ENCODE measurements at places on chromosomes 4 and X.

DNA sequence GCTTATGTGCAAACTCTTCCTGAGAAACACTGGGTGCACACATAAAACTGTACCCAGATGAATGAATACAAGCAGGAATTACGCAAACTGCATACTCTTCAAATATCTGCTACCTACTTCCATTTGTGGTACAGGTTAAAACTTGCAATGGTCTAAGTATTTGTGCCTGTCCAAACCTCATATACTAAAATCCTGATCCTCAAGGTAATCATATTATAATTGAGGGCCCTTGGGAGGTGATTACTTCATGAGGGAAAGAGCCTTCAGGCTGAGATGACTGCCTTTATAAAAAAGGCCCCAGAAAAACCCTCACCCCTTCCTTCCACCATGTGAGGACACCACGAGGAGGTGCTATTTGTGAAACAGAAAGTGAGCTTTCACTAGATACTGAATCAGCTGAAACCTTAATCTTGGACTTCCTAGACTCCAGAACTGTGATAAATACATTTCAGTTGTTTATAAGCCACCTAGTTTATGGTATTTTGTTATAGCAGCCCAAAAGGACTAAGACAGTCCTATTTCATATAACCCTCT, 1977.2 kb downstream of the PCDH7 start:
- no peak for DNase-seq

GRCh38 chr4:184675821-184676492, 26.4 kb downstream of the PRIMPOL start:
- DNase-seq, result no peak

- no peak for DNase-seq
These were observed 39.6 kb downstream of the RPGR start for GRCh38 chrX:38287674-38288073.

DNA sequence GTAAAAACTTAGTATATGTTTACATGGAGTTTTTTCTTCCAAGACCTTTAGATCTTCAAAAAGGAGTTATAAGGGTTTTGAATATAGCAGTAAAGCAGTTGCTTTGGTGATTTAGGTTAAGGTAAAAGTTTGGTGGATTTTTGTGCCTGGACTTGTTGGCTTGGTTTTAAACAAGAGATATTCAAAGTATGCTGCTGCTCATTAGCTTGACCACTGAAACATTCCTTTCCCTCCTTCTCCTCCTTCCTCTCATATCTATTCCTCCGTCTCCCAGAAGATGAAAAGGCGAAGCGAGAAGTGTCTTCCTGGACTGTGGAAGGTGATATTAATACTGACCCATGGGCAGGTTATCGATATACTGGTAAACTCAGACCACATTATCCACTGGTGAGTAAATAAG, 38.4 kb downstream of the METAP1 start:
- no peak for DNase-seq

- no peak for DNase-seq
These were observed 36.1 kb upstream of the DOCK11 start for GRCh38 chrX:118459494-118459893.

GRCh38 chr4:7361280-7361895, 73.3 kb downstream of the PSAPL1 start:
- no peak for DNase-seq

- DNase-seq, result no peak
These were observed 81.7 kb downstream of the MAD2L1 start for GRCh38 chr4:119984996-119985395.

DNA sequence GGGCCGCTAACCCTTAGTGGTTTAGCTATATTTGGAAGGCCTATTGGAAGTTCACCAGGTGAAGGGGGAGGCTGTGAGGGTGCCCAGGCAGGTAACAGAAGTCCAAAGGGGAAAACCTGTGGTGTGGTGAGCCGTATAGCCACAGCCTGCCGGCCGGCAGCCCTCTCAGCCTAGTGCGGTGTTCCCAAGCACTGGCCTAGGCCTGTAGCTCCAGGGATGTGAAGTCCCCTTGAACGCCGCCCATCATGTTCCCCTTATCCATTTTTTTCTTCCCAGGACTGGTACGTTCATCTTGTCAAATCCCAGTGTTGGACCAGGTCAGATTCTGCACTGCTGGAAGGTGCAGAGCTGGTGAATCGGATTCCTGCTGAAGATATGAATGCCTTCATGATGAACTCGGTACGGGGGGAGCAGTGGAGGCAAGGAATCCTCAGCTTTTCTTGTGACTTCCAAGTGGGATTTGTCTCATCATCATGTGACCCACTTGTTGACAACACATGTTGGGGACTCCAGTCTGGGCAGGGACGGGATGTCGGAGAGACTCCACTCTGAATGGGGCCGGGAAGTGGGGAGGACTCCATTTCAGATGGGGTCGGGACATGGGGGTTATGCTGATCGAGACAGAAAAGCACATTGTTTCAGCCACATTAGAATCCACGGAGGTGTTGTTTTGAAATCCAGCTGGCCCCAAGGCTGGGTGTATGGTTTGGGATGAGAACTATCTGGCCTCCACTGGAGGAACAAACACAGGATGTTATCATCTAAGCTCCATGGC, 39.2 kb upstream of the MSANTD1 start:
- no peak for DNase-seq

- DNase-seq, result no peak
These were observed 135.0 kb downstream of the RAB28 start for GRCh38 chr4:13349096-13349495.

- no peak for DNase-seq
These were observed 57.3 kb upstream of the ZNF157 start for GRCh38 chrX:47313056-47313455.

- DNase-seq, result no peak
These were observed 113.8 kb upstream of the ENPP6 start for GRCh38 chr4:184331268-184331995.

DNA sequence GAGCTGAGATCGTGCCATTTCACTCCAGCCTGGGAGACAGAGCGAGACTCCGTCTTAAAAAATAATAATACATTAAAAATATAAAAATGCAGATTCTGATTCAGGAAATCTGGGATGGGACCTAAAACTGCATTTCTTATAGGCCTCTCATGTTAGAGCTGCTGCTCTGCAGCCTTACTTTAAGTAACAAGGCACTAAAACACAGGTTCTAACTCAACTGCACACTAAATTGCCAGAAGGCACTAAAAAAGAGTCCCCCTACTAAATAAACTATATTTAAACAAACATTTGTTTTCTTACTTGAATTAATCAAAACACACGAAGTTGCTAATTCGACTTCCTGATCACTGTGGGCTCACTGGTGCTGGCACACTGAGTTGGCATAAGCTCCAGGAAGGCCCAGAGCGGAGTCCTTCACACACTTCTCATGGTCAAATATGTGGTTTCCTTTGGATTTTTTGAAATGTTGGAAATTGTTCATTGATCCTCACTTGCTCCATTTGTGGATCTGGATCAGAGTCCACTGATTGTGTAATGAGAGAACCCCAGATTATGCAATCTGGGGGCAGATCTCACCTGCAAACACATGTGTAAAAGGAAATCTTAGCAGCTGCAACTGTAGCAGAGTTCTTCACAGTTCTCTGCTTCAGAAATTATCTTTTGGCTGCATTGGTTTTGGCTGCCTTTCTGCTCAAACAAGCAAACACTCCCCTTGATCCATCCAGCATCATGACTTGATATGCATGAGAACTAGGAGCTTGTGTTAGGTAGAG, 59.3 kb downstream of the AFF1 start:
- no peak for DNase-seq

GRCh38 chr4:123398853-123399626, 2.4 kb downstream of the SPRY1 start:
- no peak for DNase-seq

DNA sequence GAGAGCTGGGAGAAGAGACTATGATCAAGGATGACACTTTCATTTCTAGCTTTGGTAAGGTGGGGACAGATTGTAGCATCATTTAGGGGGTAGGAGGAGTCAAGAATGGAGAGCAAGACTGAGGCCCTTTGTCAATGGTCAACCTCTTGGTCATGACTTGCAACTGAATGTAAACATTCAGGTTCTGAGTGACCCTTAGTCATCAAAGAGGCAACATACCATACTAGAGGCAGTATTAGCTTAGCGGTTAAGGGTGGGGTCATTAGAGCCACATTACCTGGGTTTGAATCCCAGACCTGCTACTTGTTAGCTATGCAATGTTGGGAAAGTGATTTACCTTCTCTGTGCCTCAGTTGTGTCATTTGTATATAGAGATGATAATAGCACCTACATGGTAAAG, 76.5 kb downstream of the MED28 start:
- DNase-seq, result no peak

DNA sequence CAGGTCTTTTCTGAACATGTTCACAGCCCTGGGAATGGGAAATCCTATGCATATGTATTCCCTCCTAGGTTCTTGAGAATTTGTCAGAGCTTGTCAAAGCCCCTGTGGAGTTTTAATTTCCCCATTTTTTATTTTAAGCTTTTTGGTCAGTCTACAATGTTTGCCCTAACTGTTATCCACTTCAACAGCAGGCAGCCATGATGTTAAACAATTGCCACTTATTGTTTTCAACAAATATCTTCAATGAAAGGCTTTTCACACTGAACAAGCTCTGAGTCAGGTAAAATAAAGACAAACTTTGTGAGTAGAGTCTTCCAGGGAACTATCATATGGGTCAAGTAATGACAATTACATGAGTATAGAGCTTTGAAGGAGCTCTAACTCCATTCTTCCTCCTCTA, 25.0 kb upstream of the ATP1B4 start:
- DNase-seq, result no peak

- no peak for DNase-seq
These were observed 115.2 kb upstream of the LNX1 start for GRCh38 chr4:53706422-53707032.

GRCh38 chrX:135416546-135416945, 5.2 kb upstream of the SMIM10L2A start:
- DNase-seq, result no peak

GRCh38 chr4:74402692-74403456, 37.9 kb downstream of the EREG start:
- no peak for DNase-seq

Measured in stimulated activated CD8-positive, alpha-beta memory T cell treated with anti-CD3 and anti-CD28 coated beads, Interleukin-2, amount 100 ng/mL, for 1 hour (primary cell).